ENCODE measurements at places on chromosomes 1 and 21.
A peak's percentile ranks its signal among the peaks of the same experiment; 100 is the strongest.

- no peak for DNase-seq
Observed at GRCh38 chr1:183131166-183131565, 54.9 kb upstream of the LAMC2 start.

DNA sequence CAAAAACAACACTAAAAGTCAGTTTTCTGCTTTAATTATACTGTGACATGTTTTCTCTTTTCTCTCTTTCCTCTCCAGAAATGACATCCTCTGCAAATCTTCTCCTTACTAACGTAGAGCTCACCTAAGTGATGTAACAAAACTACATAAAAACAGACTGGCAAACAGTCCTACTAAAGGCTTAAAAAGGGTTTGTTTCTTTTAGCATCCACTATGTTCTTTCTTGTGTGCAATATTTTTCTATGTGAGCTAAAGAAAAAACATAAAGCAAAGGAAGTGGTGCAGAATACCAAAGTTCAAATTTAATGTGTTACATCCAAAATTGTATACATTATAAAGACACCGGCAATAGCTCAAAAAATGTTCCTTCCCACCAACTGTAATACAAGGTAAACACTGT is 14.5 kb downstream of the USP24 start:
- no peak for DNase-seq

- peak; percentile 62 for DNase-seq
Observed at GRCh38 chr1:37865348-37866120, 6.1 kb upstream of the MTF1 start.

DNA sequence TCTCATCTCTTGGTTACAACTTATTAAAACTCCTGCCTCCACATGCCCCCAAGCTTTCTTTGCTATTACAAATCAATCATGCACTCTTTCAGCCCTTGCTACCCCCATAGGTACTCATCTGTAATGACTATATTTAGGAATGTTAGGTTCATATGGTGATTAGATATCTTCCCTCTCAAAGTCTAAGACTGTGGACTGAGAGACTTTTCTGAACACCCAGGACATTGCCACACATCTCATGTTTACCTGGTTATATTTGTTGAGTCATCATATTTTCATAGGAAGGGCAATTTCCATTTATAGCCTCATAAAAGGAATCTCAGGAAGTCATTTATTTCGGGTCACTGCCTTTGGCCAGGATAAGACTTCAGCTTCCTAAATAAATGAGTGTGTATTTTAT is 81.5 kb upstream of the LPGAT1 start:
- DNase-seq: no peak

DNA sequence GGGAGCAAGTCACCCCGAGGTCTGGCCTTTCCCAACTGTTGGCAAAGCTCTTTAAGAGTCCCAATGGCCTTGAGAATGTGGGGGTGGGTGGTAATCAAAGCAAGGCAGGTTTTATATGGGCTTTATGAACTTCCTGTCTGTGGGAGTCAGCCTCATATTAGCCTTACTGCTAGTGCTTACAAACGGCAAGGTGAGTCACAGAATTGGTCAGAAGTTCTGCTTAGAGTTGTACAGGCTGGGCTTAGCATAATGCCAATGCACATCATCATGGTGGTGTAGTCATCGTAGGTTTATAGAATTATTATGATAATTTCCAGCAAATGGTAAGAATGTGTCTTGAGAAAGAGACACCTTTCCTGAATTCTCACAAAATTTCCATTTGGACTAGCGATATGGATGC is 192.7 kb upstream of the KIAA0040 start:
- no peak for DNase-seq

GRCh38 chr21:37071561-37072273 is 1.2 kb downstream of the PIGP start:
- DNase-seq: peak; percentile 84

- DNase-seq: no peak
Observed at GRCh38 chr1:201088901-201089525, 23.2 kb downstream of the CACNA1S start.

GRCh38 chr1:192809307-192810252 is 741 bp downstream of the RGS2 start:
- DNase-seq: peak; percentile 60

GRCh38 chr1:31344503-31344902 is 28.4 kb downstream of the FABP3 start:
- DNase-seq: no peak

DNA sequence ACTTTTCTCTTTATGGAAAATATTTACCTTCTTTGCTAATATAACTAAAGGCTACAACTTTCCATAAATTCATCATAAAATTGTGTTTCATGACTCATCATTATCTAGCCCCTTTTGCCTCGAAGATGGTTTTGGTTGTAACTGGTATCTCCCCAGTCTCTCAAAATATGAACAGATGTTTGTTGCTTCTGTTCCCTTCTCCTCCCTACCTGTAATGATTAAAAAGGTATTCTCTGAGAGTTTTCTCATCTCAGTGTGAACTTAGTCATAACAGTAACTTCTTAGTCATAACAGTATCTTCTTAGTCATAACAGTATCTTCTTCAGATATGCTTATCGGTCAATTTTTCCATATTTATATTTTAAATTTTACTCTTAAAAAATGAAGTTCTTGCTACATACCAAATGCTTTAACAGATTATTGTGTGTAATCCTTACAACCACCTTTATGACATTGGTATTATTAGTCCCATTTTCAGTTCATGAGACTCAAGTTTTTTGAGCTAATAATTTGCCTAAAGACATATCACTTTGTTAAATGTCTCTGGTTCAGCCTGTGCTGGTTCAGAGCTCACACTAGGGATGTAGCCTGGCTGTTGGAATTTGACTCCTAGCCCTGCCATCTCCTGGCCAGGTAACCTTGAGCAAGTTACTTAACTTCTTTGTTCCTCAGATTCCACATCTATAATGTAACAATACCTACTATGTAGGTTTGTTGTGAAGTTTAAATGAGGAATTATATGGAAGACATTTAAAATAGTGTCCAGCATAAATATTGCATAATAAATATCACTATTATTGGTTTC is 32.6 kb downstream of the ATP1B1 start:
- DNase-seq: no peak

- DNase-seq: no peak
Observed at GRCh38 chr1:50023292-50024159, at the start of gene AGBL4. Gene AGBL4, minus strand, starts transcription at chr1:50023954.

GRCh38 chr1:161374373-161374772 is 6.7 kb upstream of the CFAP126 start:
- peak; percentile 34 for DNase-seq

GRCh38 chr1:18417316-18418269 is 63.1 kb upstream of the KLHDC7A start:
- DNase-seq: no peak

DNA sequence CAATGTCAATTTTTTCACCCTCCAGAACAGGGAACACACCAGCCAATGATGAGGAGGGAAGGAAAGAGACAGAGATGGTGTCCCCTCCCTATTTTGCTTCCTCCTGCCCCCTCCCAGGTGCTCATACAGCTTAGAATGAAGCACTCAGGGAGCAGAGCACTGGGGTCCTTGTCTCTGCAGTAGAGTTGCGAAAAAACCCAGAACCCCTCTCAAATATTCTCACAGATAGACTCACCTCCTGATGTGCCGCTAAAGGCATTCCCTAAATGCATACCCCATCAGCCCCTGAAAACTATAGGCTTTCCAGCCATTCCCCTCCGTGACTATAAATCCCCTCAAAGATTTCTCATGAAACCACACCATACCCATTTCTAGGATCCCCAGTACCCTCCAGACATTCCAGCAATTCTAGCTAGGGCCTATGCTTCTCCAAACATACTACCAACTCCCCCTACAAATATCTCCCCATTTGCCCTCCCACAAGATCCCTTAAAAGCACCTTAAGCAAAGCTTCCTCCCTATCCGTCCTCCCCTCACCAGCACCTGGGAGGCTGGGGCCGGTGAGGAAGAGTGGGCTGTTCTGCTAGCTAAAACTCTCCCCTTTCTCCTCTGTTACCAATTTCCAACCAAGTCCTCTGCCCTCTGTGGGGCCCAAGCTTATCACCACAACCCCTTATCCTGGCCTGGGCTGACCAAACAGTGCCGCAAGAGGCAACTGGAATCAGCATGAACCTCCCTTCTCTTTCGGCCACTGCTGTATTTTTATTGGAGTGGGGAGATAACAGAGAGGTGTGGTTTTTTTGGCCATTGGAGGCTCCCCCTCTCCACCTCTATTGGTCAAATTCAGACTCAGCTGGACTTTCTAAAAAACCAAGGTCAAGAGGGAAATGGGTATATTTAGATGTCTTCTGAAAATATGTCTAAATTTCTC is 54.7 kb downstream of the RHBG start:
- no peak for DNase-seq

DNA sequence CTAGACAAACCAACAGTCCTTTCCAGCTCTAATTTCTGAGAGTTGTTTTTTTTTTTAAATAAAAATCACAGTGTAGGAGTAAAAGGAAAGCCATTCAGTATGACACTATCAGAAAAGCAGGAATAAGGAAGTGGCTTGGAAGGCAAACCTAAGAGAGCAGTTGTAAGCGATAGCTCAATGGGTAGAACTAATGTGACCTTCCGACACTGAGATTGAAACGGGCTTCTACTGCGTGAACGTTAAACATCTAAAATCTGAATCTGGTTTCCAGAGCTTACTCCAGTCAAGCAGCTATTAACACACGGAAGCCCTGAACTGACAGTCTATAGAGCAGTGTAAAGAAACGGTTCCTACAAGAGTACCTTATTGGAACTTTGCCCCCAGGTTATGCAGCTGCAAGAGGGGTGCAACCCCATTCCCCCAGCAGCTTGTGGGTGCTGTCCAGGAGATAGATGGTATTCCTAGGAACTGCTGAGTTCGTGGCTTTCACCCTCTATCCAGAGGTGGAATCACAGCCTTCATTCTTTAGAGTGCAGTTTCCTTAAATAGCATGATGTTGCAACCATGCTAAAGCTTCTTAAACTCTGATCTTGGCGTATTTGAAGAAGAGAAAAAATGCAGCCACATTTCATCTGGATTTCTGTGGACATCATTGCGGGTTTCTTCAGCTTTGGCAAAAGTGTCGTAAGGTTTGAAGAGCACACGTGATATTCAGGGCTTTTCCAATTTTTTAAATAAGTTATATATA is 3.3 kb upstream of the IRF2BP2 start:
- peak; percentile 96 for DNase-seq

DNA sequence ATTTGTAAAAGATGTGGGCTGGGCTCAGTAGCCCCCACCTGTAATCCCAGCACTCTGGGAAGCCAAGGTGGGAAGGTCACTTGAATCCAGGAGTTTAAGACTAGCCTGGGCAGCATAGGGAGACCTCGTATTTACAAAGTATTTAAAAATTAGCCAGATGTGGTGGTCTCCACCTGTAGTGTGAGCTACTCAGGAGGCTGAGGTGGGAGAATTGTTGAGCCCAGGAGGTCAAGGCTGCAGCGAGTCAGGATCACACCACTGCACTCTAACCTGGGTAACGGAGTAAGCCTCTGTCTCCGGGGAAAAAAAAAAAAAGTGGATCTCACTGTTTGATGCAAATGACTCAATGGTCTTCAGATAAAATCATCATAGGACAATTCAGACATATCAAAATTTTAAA is 77.5 kb upstream of the RBM34 start:
- DNase-seq: no peak

DNA sequence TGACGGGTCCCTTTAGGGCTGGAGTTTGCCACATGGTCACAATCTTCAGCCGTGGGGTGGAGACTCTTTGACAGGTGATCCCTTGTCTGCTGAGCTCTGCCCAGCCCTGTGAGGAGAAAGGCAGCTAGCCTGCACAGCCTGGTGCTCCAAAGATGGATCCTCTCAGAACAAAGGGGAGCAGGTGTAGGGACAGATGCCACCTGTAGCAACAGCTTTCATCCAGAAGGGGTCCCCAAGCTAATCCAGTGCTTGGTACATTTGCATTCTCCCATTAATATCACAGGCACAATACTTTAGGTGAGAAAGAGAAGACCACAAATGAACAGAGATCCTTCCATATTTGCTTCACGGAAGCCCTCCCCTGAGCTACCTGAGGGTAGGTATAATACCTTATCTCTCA is 93.2 kb downstream of the CCDC185 start:
- no peak for DNase-seq
